Muscle of leg (tissue), 16 donors: ENCODE measurements at places on chromosomes 2 and 18.
A peak's percentile ranks its signal among the peaks of the same experiment; 100 is the strongest.

GRCh38 chr2:6917761-6918421 is 679 bp downstream of the RNF144A start:
- no peaks in the 10 kb centered on the region for H3K36me3 ChIP-seq
- peak overlapping the region; percentile 35 for H3K27ac ChIP-seq
- peak overlapping the region; percentile 70 for H3K4me3 ChIP-seq
- DNase-seq, result no peak
- H3K27me3 ChIP-seq, result peaks cover 7% of the 10 kb centered on the region

GRCh38 chr2:72576459-72576858 is 249.4 kb downstream of the EXOC6B start:
- no peaks in the 10 kb centered on the region for H3K36me3 ChIP-seq
- no peaks in the 10 kb centered on the region for H3K27me3 ChIP-seq
- no peak overlapping the region for H3K27ac ChIP-seq
- no peaks in the 10 kb centered on the region for H3K4me1 ChIP-seq
- no peak overlapping the region for H3K4me3 ChIP-seq
- DNase-seq, result peak; percentile 35

DNA sequence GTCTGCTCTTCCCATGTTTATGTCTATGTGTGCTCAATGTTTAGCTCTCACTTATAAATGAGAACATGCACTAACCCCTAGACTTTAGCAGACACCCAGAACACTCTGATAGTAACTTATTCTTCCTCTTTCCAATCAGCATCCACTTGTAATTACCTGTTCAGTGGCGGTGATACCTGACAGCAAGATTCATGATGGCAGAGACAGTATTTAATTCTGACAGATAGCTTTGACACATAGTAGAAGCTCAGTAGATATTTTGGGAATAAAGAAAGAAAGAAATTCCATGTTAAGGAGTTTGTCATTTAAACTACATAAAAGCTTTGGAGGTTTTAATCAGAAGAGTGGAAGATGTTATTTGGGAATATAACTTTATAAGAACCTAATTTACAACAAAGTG is 171.3 kb downstream of the CDH7 start:
- no peak overlapping the region for H3K27ac ChIP-seq
- no peaks in the 10 kb centered on the region for H3K27me3 ChIP-seq
- H3K36me3 ChIP-seq, result no peaks in the 10 kb centered on the region

- DNase-seq, result no peak
- no peak overlapping the region for H3K4me3 ChIP-seq
- H3K27ac ChIP-seq, result no peak overlapping the region
- no peaks in the 10 kb centered on the region for H3K4me1 ChIP-seq
- H3K27me3 ChIP-seq, result no peaks in the 10 kb centered on the region
These were observed 127.6 kb downstream of the QPCT start for GRCh38 chr2:37471994-37472393.

GRCh38 chr2:27049422-27050280 is 1.8 kb upstream of the AGBL5 start:
- H3K36me3 ChIP-seq, result peaks cover 19% of the 10 kb centered on the region
- no peak for DNase-seq
- peak overlapping the region; percentile 97 for H3K27ac ChIP-seq
- H3K27me3 ChIP-seq, result no peaks in the 10 kb centered on the region

- H3K36me3 ChIP-seq, result no peaks in the 10 kb centered on the region
- peaks cover 10% of the 10 kb centered on the region for H3K4me1 ChIP-seq
- peak; percentile 61 for DNase-seq
- H3K27me3 ChIP-seq, result no peaks in the 10 kb centered on the region
- peak overlapping the region; percentile 36 for H3K27ac ChIP-seq
These were observed 386.9 kb downstream of the FIGN start for GRCh38 chr2:163348857-163349380.

DNA sequence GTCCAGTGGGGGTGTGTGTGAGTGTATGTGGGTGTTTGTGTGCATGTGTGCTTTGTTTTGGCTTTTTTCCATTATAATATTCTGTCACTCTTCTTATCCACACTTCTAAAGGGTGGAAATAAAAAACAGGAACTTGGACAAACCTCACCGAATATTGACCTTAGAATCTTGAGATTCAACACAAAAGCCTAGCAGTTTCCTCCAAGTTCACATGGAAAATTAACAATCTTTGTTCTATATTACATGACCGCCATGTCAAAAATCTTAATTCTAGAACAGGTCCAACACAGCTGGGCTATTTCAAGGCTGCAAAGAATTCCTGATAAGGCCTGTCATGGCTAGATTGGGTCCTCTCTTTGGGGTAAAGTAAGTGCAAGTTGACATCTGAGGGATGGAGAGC is 169.3 kb upstream of the OSR1 start:
- H3K27me3 ChIP-seq, result no peaks in the 10 kb centered on the region
- no peaks in the 10 kb centered on the region for H3K36me3 ChIP-seq
- H3K4me1 ChIP-seq, result no peaks in the 10 kb centered on the region
- no peak overlapping the region for H3K27ac ChIP-seq

- H3K4me3 ChIP-seq, result no peak overlapping the region
- H3K36me3 ChIP-seq, result no peaks in the 10 kb centered on the region
- no peak overlapping the region for H3K27ac ChIP-seq
These were observed 104.0 kb downstream of the COBLL1 start for GRCh38 chr2:164737612-164738081.

DNA sequence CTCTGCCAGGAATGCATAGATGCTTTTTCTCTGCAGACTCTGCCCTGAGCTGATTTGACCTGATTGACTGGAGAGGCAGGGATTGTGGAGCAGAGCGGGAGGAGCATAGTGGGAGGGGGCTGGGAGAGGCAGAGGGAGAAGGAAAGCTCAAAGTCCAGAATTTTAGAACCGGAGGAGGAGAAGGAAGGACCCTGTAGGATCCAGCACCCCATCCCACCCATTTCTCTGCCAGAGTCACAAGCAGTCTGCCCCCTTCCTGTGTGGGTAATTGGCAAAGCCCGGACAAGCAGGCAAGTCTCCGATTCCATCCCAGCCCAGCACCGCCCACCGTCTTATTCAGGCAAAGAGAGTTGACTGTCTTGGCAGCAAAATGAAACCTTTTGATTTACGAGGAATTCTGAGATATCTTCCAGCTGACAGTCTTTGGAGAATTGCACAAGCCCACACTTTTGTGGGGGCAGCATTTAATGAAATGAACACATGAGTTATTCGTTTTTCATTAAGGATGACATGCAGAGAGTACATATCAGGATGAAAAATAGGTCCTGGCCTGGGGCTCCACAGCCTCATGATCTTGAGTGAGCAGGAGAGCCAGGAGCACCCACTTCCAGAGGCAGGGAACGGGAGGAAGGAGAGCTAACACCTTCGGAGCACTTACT is 103.1 kb downstream of the MCFD2 start:
- peak overlapping the region; percentile 69 for H3K27ac ChIP-seq
- no peaks in the 10 kb centered on the region for H3K36me3 ChIP-seq
- DNase-seq, result peak; percentile 91
- no peaks in the 10 kb centered on the region for H3K27me3 ChIP-seq
- no peak overlapping the region for H3K4me3 ChIP-seq

- H3K36me3 ChIP-seq, result no peaks in the 10 kb centered on the region
- no peak for DNase-seq
- H3K4me1 ChIP-seq, result no peaks in the 10 kb centered on the region
- no peak overlapping the region for H3K4me3 ChIP-seq
- no peaks in the 10 kb centered on the region for H3K27me3 ChIP-seq
These were observed 21.5 kb upstream of the ZEB2 start for GRCh38 chr2:144541396-144541795.

DNA sequence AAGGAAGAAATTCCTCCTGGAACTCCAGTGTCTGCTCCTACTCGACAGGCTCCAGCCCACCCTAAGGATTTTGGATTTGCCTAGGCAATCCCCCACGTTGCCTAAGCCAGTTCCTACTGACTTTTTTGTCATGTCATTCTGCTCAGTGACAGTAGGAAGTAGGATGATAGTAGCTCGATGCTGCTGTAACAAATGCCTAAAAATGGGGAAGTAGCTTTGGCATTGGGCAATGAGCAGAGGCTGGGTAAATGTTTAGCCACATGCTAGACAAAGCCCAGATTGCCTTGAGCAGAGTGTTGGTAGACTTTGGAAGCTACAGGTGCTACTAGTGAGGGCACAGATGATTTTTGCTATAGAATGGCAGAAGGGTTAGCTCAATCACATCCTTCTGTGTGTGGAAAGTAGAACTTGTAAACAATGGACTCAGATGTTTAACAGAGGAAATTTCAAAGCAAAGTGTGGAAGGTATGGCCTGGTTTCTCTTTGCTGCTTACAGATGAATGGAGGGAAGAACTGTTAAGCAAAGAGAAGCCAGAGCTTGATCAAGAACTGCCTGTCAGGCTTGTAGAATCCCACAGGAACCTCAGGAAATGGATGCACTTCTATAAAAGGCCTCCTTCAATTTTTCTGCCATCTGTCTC is 154.8 kb downstream of the RNF144A start:
- H3K4me1 ChIP-seq, result no peaks in the 10 kb centered on the region
- no peak for DNase-seq
- no peak overlapping the region for H3K4me3 ChIP-seq
- no peak overlapping the region for H3K27ac ChIP-seq

GRCh38 chr2:224429441-224429810 is 27.5 kb upstream of the FAM124B start:
- H3K4me1 ChIP-seq, result peaks cover 5% of the 10 kb centered on the region
- no peak overlapping the region for H3K4me3 ChIP-seq
- no peak overlapping the region for H3K27ac ChIP-seq
- no peaks in the 10 kb centered on the region for H3K27me3 ChIP-seq

DNA sequence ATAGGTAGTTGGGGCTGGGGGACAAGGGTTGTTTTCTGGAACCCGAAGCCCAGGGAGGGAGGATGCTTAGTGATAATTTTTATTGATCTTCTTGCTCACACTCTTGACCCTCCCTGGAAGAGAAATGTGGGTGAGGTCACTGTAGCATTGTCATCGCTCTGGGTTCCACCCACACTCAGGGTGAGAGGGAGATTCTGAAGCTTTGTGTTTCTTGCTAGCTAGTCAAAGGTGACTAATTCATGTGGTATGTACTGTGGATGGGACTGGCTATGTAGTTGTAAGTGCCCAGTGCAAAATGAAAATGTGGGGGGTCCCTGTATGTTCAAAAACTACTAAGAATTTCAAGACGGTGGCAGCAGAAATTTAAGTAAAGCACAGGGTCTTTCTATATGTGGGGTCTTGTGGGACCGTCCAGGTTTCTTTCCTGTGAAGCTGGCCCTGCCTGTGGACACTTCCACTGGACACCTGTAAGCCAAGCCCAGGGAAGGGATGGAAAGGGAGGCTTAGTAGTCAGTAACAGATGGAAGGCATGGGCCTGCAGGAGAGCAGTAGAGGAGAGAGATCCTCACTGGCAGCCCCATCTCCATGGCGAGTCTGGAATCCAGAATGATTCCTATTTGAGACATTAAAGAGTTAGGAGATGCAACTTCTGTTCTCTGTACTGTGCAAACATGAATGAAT is 35.0 kb downstream of the TSN start:
- DNase-seq, result no peak
- H3K4me1 ChIP-seq, result no peaks in the 10 kb centered on the region
- H3K27ac ChIP-seq, result no peak overlapping the region
- H3K4me3 ChIP-seq, result no peak overlapping the region
- H3K27me3 ChIP-seq, result peaks cover 2% of the 10 kb centered on the region

GRCh38 chr2:96799623-96799935 is 16.5 kb upstream of the CNNM3 start:
- H3K4me1 ChIP-seq, result peaks cover 8% of the 10 kb centered on the region
- no peak overlapping the region for H3K4me3 ChIP-seq
- H3K27me3 ChIP-seq, result no peaks in the 10 kb centered on the region
- H3K27ac ChIP-seq, result no peak overlapping the region
- DNase-seq, result no peak

- no peaks in the 10 kb centered on the region for H3K36me3 ChIP-seq
- H3K27ac ChIP-seq, result no peak overlapping the region
- no peaks in the 10 kb centered on the region for H3K4me1 ChIP-seq
- no peak overlapping the region for H3K4me3 ChIP-seq
- no peak for DNase-seq
These were observed 32.3 kb upstream of the REV1 start for GRCh38 chr2:99522157-99522556.

DNA sequence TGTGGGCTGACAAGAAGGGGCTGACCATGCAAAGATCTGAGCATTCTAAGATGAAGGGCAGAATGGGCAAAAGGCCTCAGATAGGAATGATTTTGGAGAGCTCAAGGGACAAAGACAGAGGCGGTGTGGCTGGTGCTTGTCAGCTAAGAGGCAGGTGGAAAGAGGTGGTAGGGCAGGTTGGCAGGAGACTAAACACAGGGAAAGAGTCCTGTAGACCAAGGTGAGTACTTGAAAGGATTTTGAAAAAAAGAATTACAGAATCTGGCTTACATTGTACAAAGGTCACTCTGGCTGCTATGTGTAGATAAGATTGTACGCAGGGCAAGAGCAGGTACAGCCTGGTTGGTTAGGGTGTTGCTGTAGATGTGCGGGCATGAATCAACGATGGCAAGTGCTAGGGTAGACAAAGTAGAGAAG is 50.6 kb downstream of the STK39 start:
- H3K4me1 ChIP-seq, result peaks cover 12% of the 10 kb centered on the region
- no peaks in the 10 kb centered on the region for H3K27me3 ChIP-seq
- H3K27ac ChIP-seq, result no peak overlapping the region
- no peaks in the 10 kb centered on the region for H3K36me3 ChIP-seq
- DNase-seq, result no peak

DNA sequence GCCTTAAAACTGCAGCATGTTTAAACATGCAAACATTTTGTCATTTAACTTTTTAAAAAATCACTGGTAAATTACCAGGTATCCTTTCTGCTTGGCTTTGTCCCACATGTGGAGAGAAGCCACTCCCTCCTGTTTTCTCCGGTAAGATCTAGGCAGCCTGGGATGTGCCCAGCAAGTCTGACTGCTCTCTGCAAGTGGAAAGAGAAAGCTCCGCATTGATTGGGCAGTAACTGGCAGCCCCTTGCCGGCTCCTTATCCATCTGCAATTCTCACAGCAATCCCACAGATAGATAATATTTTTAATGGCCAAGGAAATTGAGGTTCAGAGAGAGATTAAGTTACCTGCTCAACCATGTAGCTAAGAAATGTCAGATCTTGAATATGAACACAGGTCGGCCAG is 136.1 kb downstream of the TMEM200C start:
- H3K27ac ChIP-seq, result no peak overlapping the region
- no peaks in the 10 kb centered on the region for H3K27me3 ChIP-seq
- no peaks in the 10 kb centered on the region for H3K36me3 ChIP-seq

DNA sequence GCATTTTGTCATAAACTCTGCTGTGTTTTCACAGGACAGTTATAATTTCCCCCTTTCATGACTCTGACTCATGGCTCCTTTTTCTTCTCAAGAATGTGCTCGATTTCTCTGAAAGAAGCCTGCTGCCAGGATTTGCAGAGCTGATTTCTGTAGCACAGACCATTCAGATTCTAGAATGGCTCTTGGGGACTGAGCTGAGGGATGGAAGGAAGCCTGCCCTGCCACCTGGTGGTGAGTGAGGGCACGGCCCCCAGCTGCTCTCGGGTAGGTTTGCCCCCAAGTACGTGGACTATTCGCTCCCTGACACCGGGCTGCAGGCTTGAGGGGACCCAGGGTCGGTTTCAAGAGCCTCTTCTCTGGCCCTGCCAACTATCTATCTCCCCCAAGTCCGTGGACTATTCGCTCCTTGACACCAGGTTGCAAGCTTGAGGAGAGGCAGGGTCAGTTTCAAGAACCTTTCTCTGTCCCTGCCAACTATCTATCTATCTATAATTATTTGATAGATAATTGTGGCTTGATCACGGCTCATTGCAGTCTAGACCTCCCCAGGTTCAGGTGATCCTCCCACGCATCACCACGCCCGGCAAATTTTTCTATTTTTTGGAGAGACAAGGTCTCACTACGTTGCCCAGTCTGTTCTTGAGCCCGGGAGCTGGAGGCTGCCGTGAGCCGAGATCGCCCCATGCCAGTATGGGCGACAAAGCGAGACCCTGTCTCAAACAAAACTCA is 1.4 kb upstream of the SMYD5 start:
- no peaks in the 10 kb centered on the region for H3K36me3 ChIP-seq
- no peak overlapping the region for H3K4me3 ChIP-seq
- H3K4me1 ChIP-seq, result peaks cover 11% of the 10 kb centered on the region
- H3K27me3 ChIP-seq, result no peaks in the 10 kb centered on the region
